ENCODE measurements at places on chromosomes 4 and X.

DNA sequence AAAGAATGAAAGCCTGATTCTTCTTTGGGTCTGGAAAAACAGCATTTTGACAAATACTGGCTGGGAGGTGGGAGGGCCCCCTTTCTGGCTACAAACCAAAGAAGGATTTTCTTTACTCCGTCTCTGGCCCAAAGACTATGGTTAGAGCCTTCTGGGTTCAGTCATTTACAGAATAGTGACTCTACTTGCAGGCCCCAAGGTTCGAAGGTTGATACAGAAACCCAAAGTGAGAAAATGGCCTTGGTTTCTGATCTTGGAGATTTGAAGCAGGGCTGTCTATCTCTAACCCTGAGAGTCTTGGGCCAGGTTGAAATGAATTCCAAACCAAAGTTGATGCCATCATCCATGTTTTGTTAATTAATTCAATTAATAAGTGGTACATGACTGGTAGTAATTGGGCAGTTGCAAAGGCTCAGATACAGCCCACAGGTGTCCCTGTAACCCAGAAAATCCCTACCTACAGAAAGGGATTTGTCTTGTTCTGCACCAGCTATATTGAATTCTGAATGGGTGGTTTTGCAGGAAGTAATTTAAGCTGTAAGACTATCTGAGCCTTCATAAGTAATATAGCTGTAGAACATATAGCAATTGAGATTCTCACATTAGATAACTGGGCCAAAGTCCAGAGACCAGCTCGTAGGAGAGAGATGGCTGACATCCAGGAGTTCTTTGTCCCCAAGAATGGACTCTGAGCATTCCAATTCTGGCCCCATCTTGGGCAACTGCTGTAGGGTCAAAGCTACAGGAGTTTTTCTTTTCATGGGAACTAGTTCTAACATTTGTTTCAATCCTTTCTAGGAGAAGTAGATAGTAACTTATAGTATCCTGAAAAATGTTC, 34.5 kb downstream of the CHRNA9 start:
- no peak for DNase-seq

DNA sequence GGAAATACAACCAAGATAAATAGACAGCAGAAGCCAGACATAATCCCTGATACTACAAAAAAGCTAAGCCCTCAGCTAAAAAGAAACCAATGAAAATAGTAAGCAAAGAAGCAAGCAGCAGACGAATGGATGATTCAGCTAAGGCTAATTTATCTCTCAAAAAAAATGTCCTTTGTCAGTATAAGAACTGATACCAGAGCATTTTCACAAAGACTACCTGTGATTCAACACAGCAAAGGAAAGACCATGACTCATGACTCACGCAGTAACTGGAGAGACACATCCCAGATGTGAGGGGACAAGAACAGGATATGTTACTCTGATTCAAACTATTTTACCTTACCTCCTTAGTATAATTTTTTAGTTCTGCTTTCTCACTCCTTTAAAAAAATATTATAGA, 22.7 kb upstream of the TMPRSS11F start:
- peak; percentile 64 for DNase-seq

DNA sequence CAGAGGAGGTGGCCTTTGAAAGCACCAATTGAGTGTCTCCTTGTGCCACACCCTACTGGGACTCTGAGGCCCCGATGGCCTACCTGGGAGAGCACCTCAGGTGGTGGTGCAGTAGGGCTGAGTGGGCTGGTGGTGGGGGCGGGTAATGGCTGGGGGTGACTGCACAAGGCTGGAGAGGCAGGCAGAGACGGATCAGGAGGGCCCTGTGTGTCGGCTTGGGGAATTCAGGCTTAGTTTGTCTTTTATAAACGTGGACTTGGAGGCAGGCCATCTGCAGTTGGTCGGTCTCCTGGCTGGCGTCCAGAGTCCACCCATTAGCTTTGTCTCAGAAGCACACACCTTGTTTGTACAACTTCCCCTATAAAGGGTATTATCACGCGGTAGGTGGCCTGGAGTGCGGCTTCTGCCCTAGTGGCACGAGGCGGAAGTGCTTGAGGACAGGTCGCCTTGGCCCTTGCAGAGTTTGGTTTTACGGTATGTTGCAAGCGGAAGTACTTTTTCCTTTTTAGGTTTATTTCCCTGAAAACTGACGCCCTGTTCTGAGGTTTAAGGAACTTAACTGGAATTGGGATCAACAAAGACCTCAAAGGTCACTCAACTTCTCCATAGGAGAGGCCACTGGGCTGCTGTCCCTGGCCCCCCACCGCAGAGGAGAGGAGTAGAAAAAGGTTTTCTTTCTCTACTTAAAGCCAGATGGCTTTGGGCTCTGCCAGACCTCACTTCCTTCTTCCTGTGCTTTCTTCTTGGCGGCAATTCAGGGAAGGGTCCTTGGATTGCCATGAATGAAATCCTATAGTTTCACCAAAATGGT, 8.0 kb downstream of the TBC1D14 start:
- DNase-seq, result no peak

- DNase-seq, result no peak
These were observed 49.9 kb upstream of the MND1 start for GRCh38 chr4:153294631-153295030.

GRCh38 chr4:10841697-10842096, 157.1 kb upstream of the CLNK start:
- DNase-seq, result no peak

DNA sequence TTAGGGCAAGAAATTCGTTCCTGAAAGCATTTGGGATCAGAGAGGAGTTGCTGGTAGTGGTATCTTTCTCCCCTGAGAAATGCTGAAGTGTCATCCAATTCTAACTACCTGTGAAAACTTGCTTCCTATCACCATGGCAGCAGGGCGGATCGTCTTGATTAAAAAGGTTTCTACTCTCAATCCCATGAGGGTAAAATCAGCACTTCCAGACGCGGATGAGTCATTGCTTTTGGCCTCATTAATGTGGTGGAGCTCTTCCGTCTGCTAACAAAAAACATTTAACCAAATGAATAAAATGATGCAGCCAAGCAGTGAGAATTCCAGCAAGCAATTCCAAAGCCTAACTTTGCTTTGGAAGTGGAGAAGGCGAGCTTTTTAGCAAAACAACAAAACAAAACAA, 325.6 kb downstream of the CAMK2D start:
- peak; percentile 67 for DNase-seq

DNA sequence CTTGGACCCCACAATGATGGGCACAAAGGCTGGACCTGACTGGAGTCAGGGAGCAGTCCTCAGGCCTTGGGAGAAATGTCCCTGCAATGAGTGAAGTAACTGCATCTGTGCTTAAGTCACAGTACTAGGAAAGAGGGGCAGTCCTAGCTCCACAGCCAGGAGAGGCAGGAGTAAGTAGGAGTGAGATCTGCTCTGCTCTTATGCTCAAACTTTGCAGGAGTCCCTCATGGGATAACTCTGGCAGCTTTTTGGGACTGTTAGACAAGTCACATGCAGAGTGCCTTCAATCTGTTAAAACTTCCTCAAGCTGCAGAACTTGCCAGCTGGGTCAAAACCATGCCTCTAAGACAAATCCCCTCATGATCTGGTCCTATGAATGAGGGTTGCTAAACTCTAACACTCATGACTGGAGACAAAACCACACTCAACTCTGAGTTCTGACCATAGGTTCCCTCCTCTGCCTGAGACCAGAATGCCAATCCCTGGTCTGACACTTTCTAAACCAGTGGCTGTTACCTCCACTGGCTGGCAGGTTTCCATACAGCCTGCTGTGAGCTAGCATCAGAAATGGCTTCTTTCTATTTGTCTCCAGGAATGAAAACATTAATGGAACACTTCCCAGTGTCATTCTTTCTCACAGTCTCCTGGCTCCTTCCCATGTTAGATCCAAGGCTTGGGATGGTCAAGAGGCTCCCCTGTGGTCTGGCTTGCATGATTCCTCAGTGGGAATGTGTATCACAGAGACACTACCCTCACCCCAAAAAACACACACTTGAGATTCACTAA, 819.3 kb downstream of the PCDH7 start:
- DNase-seq, result no peak

DNA sequence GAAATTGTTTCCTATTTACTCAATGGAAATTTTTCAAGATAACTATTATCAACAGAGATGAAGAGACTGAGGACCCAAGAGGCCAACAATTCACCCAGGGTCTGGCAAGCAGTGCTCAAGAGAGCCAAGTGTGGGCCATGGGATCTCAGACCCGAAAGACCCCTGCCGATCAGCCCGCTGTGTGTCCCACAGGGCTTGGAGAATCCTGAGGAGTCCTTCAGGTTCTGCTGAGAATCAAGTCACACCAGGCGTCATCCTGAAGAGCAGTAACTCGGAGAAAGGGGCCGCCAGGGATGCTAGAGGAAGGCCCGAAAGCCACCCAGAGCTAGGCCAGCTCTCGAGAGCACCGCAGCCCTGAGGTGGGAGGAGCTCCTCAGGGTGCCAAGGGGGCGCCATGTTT, 48.7 kb downstream of the FGFRL1 start:
- DNase-seq, result no peak

DNA sequence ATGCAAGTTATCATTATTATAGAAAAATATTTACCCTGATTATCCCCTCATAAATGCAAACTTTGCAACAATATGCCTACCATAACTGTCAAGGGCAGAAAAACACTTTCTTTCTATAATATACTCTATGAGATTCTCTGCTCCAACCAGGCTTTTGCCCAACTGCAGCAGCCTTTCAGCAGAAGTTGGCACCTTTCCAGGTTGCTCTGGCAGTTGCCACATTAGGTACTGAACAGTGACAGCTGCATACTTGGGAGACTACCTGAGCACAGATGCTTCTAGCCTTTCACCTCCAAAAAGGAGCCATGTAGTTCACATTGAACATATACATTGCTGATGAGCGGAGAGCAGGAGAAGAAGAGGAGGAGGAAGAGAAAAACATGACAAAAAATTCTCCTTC, 69.5 kb upstream of the BRWD3 start:
- DNase-seq, result no peak

DNA sequence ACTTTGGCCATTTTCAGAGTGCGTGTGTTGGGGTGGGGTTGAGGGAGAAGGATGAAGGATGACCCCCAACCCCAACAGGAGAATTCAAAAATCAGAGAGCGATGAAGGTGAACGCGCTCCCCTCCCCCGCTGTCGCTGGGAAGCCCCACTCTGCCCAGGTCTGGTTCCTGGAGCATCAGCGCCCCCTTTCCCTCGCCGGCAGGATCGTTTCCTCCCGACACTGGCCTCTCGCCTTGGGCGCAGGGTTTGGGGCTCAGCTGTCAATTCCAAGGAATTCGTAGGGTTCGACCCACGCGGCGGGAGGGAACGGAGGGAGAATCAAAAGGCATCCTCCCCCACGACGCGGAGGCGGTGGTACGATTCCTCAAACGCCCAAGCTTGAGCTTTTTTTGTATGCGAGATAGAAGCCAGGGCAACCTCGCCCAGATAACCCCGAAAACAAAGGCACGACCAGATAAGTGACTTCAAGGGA, 1.0 kb upstream of the PDGFRA start:
- peak; percentile 47 for DNase-seq

- peak; percentile 14 for DNase-seq
These were observed 21.9 kb downstream of the BMP3 start for GRCh38 chr4:81052119-81053068.

DNA sequence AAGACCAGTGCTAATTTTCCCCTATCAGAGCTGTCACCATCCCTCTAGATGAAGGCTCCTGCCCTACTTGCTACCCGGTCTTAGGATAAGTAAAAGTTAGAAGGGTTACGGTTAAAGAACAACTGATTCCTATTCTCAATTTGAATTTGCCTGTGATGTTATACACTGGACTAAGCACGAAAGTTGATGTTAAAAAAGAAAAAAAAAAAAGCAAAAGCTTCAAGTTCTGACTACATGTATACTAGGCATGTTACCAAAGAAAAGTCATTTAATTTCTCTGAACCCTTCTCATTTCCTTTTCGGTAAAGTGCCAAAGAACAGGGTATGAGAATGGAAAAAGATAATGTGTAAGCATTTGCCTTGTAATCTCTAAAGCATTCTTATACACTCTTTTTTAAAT, 1.4 kb upstream of the PPID start:
- no peak for DNase-seq

DNA sequence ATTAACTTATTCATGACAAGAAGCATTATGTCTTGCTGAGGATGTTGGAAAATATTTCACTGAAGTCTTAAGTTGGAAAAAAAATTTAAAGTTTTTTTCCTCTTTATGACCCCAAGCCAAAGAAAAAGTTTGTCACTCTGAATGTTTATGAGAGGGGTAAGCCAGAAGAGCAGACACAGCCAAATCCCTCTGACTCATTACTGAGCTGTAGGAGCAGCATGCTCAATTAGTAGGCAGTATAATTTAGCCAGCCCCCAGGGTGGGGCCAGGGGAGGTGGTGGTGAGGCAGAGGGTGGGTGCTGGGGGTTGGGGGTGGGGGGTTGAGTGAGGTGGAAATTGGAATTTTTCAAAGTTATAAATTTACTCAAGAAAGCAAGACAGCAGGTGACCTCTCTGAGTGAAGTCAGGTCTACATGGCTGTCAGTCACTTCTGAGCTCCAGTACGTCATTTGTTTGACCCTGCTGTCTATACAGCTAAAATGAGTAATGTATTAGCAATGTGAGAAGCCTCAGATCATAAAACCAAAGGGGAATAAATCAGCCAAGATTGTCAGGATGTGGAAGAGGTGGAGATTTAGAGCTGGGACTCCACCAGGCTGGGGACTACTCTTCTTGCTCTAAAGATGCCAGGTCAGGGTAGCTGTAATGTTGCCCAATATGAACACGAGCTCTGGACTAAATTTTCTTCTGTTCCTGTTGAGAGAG, 98.8 kb upstream of the NDP start:
- DNase-seq, result peak; percentile 53

- DNase-seq, result no peak
These were observed 201.7 kb upstream of the AR start for GRCh38 chrX:67342138-67342537.

DNA sequence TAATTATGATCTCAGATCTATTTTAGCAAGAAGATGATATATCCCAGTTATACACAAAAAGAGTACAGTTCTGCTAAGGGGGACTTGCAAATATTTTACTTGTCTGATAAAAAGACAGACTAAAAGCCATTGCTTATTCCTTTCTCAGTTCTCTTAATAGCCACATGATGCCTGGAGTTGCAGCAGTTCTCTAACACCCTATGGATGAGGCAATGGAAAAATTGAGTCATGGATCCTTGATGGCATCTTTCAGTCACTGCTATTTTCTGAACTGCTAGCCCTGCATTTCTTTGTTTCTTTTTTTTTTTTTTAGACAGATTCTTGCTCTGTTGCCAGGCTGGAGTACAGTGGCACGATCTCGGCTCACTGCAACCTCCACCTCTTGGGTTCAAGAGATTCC, 1956.7 kb downstream of the C4orf33 start:
- DNase-seq, result no peak

GRCh38 chr4:48664938-48665337, 115.1 kb downstream of the FRYL start:
- DNase-seq, result no peak

DNA sequence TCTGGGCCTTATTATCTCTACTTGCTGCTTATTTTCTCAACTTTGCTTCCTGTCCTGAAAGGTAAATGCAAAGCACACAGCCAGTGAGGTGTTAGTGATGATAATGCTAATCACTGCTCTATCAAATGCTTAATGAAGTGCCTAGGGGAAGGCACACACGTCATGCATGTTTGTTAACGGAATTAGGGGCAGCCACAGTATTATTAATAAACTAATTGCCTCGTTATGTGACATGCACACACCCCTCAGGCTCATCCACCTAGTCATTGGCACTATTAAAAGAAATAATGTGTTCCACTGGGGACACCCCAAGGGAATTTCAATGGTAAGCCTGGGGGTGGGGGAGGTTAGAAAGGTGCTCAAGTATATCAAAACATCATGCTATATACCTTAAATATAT, 125.2 kb downstream of the GUCY2F start:
- DNase-seq, result no peak

- DNase-seq, result no peak
These were observed 940 bp upstream of the DCTD start for GRCh38 chr4:182918044-182918607.
